ENCODE measurements at places on chromosomes 5 and 9. TPM values are rescaled to one million over a fixed set of nuclear protein-coding genes. Genes with fewer than 3 reads are reported as not detected.

GRCh38 chr5:59042201-59043055, 459.6 kb downstream of the RAB3C start:
- no peak for DNase-seq

SPINK4 gene
- total RNA-seq, result not detected

- no peak for DNase-seq
Observed at GRCh38 chr9:100401042-100401441, 25.9 kb upstream of the MSANTD3 start.

DNA sequence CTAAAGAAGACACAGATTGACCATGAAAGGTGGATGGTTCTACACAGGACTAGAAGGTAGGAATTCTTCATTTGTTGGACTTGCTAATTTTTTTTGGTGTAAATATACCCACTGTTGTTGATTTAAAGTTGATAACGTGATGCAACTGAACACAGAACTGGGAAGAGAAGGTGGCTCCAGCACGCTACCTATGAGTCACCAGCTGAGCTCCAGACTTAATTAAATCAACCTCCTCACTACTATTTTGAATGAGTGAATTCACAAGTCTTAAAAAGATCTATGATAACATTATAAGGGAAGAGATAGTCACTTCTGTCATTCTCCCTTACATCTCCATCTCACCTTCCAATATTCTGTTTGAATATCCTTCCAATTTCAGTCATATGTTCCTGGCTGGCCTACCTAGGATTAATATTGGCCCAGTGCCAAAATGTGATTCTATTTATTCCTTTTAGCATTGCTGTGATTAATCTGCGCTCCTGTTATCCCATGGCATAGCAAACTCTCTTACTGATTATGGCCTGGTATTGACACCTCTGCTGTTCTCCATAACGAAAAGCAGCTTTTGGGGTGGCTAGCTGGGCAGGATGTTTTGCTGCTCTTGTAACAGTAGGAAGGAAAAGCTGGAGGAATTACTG, 135.9 kb upstream of the CCDC152 start:
- no peak for DNase-seq

DNA sequence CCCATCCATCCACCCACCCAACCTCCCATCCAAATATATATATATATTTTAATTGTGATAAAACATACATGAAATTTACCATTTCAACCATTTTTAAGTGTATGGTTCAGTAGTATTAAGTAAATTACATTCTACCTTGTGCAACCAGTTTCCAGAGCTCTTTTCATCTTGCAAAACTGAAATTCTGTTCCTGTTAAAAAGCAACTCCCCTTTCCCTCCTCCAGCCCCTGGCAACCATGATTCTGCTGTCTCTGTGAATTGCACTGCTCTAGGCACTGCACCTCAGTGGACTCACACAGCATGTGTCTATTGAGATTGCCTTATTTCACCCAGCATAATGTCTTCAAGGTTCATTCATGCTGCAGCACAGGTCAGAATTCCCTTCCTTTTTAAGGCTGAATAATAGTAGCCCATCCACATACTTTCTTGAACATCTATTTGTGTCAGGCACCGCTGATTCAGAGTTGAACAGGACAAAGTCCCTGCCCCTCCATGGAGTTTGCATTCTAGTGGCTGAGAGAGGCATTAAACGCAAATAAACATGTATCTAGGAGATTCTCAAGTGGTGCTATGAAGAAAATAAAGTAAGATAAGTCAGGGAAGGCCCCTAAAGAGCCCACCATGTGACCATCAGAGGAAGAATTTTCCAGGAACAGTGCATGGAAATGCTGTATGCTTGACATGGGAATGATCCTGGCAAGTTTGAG, 24.0 kb downstream of the CSF1R start:
- DNase-seq, result no peak

GRCh38 chr5:51286046-51286445, 97.2 kb upstream of the ISL1 start:
- DNase-seq, result no peak

DNA sequence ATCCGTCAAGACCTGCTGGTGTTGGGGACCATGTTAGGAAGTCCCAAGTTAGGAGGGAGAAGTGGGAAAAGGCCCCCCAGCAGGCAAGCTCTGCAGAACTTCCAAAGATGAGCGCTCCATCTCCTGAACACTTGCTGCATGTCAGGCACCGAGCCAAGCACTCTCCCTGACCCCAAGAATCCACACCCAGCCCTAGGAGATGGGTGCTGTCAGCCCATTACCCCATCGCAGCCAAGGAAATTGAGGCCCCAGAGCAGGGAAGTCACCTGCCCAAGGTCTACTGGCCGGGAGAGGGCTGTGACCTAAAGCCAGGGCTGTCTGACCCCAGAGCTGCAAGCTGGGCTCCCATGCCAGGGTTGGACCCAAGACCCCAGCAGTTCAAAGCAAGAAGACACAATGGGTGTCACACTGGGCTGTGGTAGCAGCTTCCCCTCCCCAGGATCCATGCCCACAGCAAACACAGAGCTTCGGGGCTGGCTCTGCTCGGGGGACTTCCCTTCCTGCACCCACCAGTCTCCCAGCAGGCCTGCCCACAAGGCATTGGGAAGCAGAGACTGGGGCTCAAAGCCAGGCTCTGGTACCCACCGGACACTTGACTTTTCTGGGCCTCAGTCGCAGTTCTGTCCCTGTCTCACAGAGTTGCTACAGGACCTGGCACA, 13.5 kb downstream of the EEIG1 start:
- no peak for DNase-seq

GRCh38 chr9:9753266-9753665, 859.5 kb downstream of the PTPRD start:
- DNase-seq, result no peak

All from Caki2 (cell line).